ENCODE measurements at places on chromosomes 16 and 17. TPM values are rescaled to one million over a fixed set of nuclear protein-coding genes. Genes with fewer than 3 reads are reported as not detected.
A peak's percentile ranks its signal among the peaks of the same experiment; 100 is the strongest.

The POLR3K gene
- total RNA-seq, result 89.8 TPM

The CTRB1 gene
- total RNA-seq, result not detected

The HS3ST6 gene
- not detected for total RNA-seq

GRCh38 chr16:88710556-88710955, 4.3 kb downstream of the CTU2 start:
- H3K4me1 ChIP-seq, result peaks cover 8% of the 10 kb centered on the region
- no peak overlapping the region for H3K27ac ChIP-seq
- H3K36me3 ChIP-seq, result peaks cover 11% of the 10 kb centered on the region
- no peak for DNase-seq
- no peak overlapping the region for H3K4me3 ChIP-seq
- no peaks in the 10 kb centered on the region for H3K27me3 ChIP-seq

DNA sequence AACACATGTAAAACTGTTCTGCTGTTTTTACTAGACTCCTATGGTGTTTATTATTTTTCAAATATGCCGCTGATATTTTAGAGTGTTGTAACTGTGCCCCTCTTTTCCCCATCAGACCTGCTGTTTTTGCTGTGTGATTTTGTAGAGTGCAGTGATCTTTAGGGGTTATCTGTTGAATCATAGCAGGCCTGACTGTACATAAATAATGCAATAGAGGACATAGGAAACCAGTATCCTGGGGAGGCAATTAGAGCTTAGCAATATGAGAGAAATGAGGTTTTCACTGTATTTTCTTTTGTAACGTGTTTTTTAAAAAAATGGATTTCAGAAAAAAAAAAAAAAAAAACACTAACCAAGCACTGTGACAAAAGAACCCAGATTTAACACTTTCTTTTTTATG, 662.2 kb downstream of the TOX3 start:
- no peak overlapping the region for H3K27ac ChIP-seq
- DNase-seq, result no peak
- H3K4me1 ChIP-seq, result no peaks in the 10 kb centered on the region
- no peak overlapping the region for H3K4me3 ChIP-seq
- no peaks in the 10 kb centered on the region for H3K27me3 ChIP-seq

GRCh38 chr16:749010-749409, 8.2 kb upstream of the CIAO3 start:
- H3K4me3 ChIP-seq, result no peak overlapping the region
- H3K27ac ChIP-seq, result no peak overlapping the region
- DNase-seq, result no peak
- H3K27me3 ChIP-seq, result no peaks in the 10 kb centered on the region
- no peaks in the 10 kb centered on the region for H3K4me1 ChIP-seq

The SLC16A3 gene
- total RNA-seq, result 171 TPM

DNA sequence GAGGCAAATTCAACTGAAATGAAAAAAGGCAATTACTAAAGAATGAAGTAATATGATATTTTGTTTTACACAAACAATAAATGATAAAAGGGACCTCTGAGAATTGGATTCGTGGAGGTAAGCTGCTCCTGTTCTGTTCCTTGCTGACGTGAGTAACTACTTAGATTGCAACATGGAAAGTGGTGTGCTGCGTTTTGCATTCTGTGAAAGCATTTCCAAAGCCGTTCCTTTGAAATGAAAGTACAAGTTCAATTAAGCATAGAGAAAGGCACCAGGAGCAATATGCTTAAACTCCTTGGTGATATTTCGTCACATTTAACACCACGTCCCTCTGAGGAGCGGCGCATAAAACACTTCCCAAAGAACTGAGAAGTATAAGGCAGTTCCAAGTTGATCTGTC, 381.7 kb downstream of the UTP18 start:
- DNase-seq, result no peak
- no peak overlapping the region for H3K27ac ChIP-seq
- no peak overlapping the region for H3K4me3 ChIP-seq
- H3K27me3 ChIP-seq, result peaks cover 7% of the 10 kb centered on the region
- no peaks in the 10 kb centered on the region for H3K4me1 ChIP-seq

DNA sequence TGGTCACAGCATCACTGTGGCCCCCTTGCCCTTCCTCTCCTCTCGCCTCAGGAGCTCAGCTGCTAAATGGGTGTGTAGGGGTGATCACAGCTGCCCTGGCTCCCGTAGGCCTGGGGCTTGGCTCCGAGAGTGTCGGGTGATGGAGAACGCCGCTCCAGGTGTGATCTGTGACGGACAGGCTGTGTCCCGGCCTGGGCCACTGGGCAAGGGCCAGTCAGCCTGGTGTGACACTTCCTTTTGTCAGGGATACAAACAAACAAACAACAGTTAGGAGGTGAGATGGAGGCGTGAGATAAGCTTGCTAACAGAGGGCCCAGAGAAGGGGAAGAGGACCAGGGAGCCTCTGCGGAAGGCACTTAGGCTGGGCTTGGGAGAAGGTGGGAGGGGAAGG, 2.0 kb downstream of the ADGRG1 start:
- H3K36me3 ChIP-seq, result no peaks in the 10 kb centered on the region
- no peak overlapping the region for H3K27ac ChIP-seq
- H3K4me1 ChIP-seq, result peaks cover 16% of the 10 kb centered on the region
- no peak for DNase-seq

The KRTAP2-3 gene
- total RNA-seq, result not detected

The ARHGDIG gene
- total RNA-seq, result not detected

The KRT23 gene
- total RNA-seq, result not detected

GRCh38 chr16:78122774-78123315, 23.4 kb downstream of the WWOX start:
- no peak overlapping the region for H3K27ac ChIP-seq
- peaks cover 5% of the 10 kb centered on the region for H3K36me3 ChIP-seq
- peaks cover 2% of the 10 kb centered on the region for H3K4me1 ChIP-seq
- peak; percentile 62 for DNase-seq
- H3K27me3 ChIP-seq, result no peaks in the 10 kb centered on the region

GRCh38 chr17:50013079-50013478, 18.1 kb upstream of the DLX3 start:
- no peak for DNase-seq
- no peak overlapping the region for H3K4me3 ChIP-seq
- H3K36me3 ChIP-seq, result peaks cover 2% of the 10 kb centered on the region
- H3K27ac ChIP-seq, result no peak overlapping the region
- H3K4me1 ChIP-seq, result no peaks in the 10 kb centered on the region
- peaks cover 22% of the 10 kb centered on the region for H3K27me3 ChIP-seq

DNA sequence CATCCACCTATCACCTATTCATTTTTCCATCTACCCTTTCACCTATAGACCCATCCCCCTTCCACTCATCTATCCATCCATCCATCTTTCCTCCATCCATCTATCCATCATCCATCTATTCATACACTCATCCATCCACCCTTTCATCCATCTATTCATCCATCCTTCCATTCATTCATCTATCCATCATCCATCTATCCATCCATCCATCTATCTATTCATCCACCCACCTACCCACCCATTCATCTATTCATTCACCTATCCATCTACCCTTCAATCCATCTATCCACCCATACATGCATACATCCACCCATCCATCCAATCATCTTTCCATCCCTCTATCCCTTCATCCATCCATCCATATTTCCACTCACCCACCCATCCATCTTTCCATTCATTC, 63.3 kb downstream of the C17orf67 start:
- H3K4me1 ChIP-seq, result no peaks in the 10 kb centered on the region
- H3K4me3 ChIP-seq, result no peak overlapping the region
- no peaks in the 10 kb centered on the region for H3K36me3 ChIP-seq
- no peak overlapping the region for H3K27ac ChIP-seq
- no peak for DNase-seq

The RNF112 gene
- not detected for total RNA-seq

DNA sequence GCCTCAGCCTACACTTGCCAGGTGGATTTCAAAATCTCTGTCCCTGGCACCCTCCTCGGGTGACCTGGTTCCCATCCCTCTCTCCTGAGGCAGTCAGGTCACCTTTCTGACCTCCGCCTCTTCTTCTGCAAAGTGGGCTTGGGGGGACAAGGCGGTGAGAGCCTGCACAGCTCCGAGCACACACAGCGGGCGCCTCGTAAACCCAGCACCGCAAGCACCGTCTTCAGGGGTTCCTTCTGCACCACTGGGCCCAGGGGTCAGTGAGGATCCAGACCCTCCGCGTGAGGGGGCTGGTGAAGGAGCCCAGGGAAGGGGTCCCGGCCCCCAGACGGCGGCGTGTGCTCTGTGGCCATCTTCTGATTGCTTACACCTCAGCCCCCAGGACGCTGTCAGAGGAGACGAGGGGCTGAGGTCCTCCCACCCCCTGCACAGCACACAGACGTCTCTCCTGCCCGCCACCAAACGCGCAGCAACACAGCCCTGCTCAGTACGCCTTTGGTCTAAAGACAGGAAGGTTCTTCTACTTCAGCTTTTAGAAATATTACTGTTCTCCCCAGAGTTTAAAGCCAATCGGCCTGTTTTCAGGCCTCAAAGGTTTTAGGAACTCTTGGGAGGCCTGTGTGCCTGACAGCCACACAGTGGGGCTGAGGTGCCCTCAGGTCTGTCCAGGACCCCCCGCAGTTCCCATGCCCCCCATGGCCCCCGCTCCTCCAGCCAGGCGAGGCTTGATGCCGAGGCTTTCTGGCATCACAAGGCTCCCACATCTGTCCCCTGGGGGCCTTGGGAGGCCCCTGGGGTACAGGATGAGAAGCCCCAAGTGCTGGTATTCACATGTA, 2.7 kb downstream of the CBFA2T3 start:
- H3K27ac ChIP-seq, result no peak overlapping the region
- no peaks in the 10 kb centered on the region for H3K4me1 ChIP-seq
- DNase-seq, result no peak
- no peaks in the 10 kb centered on the region for H3K36me3 ChIP-seq
- H3K27me3 ChIP-seq, result peaks cover 16% of the 10 kb centered on the region
- no peak overlapping the region for H3K4me3 ChIP-seq

The KRTAP4-6 gene
- total RNA-seq, result not detected

DNA sequence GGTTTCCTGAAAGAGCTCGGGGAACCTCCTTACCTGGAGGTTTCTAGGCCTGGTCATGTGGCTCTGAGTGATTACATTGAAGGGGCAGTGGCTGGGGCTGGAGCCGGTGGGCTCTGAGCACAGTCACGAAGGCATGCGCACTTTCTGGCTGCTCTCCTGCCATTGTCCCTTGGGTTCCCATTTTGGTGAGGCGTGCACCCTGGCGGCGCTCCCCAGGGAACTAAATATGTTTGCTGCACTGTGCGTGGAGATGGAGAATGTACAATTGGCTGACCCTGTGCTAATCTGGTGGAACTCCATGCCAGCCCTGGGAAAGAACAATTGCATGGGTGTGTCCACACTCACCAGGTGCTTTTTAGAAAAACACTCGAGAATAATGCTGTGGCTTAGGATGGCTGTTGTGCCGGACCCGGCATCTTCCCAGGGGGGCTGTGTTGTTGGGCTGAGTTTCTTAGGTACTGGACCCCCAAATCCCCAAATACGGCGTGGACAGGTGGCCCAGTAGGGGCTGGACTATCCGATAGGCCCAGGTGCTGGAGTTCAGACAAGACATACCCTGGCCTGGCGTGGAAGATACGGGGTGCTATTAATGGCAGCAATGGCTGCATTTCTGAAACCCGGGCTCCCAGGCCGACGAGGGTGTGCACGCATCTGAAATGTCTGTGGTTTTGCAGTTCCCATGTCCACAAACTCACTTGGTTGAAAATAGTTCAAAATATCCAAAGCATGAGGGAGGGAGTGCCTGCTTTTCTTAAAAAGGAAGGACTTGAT, 230.5 kb downstream of the SEC14L1 start:
- H3K4me1 ChIP-seq, result peaks cover 55% of the 10 kb centered on the region
- H3K27ac ChIP-seq, result peak overlapping the region; percentile 5
- H3K27me3 ChIP-seq, result no peaks in the 10 kb centered on the region
- H3K36me3 ChIP-seq, result peaks cover 10% of the 10 kb centered on the region

The ABCA10 gene
- total RNA-seq, result 0.24 TPM

DNA sequence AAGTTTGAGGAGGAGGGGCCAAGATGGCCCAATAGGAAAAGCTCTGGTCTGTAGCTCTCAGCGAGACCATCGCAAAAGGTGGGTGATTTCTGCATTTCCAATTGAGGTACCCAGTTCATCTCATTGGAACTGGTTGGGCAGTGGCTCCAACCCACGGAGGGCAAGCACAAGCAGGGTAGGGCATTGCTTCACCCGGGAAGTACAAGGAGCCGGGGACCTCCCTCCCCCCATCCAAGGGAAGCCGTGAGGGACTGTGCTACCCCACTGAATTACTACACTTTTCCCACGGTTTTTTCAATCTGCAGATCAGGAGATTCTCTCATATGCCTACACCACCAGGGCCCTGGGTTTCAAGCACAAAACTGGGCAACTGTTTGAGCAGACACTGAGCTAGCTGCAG, 58.0 kb upstream of the EFCAB3 start:
- no peak for DNase-seq
- H3K27me3 ChIP-seq, result peaks cover 4% of the 10 kb centered on the region
- no peak overlapping the region for H3K27ac ChIP-seq
- no peaks in the 10 kb centered on the region for H3K36me3 ChIP-seq

DNA sequence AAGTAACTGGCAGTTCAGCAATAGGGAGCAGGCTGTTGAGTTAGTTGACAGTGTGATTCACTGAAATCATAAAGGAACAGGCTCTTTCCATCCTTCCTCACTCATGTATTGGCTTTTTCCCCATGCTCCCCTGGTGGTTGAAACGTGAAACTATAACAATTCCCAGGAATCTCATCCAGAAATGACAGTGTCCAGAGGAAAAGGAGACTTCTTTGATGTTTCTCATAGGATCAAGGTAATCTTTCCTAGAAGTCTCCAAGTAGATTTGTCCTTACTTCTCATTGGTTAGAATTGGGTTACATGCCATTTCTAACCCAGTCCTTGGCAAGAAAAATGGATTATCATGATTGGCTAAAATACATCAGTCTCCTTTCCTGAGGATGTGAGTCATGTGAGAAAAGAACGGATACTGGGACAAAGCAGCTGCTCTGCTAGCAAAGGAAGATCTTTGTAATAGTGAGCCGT, 14.4 kb downstream of the TTC19 start:
- no peak for DNase-seq
- peaks cover 7% of the 10 kb centered on the region for H3K4me1 ChIP-seq
- H3K27ac ChIP-seq, result no peak overlapping the region
- H3K4me3 ChIP-seq, result no peak overlapping the region
- H3K27me3 ChIP-seq, result no peaks in the 10 kb centered on the region

The CBX4 gene
- 18.5 TPM for total RNA-seq

GRCh38 chr16:50065624-50066481, at the start of gene HEATR3:
Gene HEATR3, plus strand, starts transcription at chr16:50065970. Its CDS starts 162 bp downstream, at chr16:50066132.
- peak within 1 kb of the TSS; percentile 84 for H3K4me3 ChIP-seq
- peaks cover 25% of the 10 kb centered on the region for H3K36me3 ChIP-seq
- peak within 1 kb of the TSS; percentile 94 for H3K27ac ChIP-seq
- H3K27me3 ChIP-seq, result no peaks in the 10 kb centered on the region
- peak; percentile 99 for DNase-seq
- peaks cover 29% of the 10 kb centered on the region for H3K4me1 ChIP-seq

The GNGT2 gene
- total RNA-seq, result 18.2 TPM

DNA sequence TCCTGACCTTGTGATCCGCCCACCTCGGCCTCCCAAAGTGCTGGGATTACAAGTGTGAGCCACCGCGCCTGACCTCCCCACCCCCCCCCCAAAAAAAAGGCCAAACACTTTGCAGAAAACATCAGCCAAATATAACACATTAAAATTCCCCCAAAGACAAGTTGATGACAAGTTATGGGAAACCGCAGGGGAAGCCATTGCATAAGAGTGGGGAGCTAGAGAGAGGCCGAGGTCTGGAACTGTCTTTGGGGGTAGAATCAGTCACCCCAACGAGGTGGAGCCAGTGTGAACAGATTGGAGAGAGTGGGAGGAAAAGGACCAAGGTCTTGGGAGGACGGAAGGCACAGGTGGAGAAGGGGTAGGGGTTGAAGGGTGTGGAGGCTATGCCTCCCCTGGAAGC, 2.8 kb downstream of the DRC3 start:
- no peak overlapping the region for H3K4me3 ChIP-seq
- no peaks in the 10 kb centered on the region for H3K36me3 ChIP-seq
- H3K4me1 ChIP-seq, result peaks cover 13% of the 10 kb centered on the region
- DNase-seq, result no peak
- no peak overlapping the region for H3K27ac ChIP-seq
- no peaks in the 10 kb centered on the region for H3K27me3 ChIP-seq

GRCh38 chr17:22411185-22411784, 719.0 kb downstream of the KCNJ18 start:
- H3K4me3 ChIP-seq, result no peak overlapping the region
- peaks cover 3% of the 10 kb centered on the region for H3K36me3 ChIP-seq
- H3K27ac ChIP-seq, result no peak overlapping the region
- H3K27me3 ChIP-seq, result no peaks in the 10 kb centered on the region

Measured in activated CD4-positive, alpha-beta T cell treated with anti-CD3 and anti-CD28 coated beads, Interleukin-2, amount 10 ng/mL, durations not matched to agents 24 days and 14 days (primary cell).